ENCODE measurements at places on chromosomes 4 and X.

- DNase-seq: no peak
Measured at GRCh38 chr4:108774809-108775530, 12.1 kb upstream of the ETNPPL start.

DNA sequence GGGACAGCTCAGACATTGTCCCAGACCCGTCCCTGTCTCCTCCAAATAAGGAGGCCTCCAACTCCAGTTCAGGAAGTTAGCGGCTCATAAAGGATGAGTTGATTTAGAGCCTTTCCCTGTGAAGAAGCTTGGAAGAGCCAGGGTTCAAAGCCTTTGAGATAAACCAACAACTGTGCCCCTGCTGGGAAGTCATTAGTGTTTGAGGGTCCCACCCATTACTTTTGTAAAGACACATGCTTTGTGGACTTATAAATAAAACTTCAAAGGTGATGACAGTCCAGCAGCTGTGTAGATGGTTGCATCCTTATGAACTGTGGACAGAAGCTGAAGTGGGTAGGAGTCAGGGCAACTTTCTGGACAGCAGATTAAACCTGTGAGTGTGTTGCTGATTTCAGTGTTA lies 86.0 kb upstream of the PGRMC2 start:
- DNase-seq: no peak

- DNase-seq: no peak
Measured at GRCh38 chr4:137065311-137065710, 467.0 kb downstream of the PCDH18 start.

DNA sequence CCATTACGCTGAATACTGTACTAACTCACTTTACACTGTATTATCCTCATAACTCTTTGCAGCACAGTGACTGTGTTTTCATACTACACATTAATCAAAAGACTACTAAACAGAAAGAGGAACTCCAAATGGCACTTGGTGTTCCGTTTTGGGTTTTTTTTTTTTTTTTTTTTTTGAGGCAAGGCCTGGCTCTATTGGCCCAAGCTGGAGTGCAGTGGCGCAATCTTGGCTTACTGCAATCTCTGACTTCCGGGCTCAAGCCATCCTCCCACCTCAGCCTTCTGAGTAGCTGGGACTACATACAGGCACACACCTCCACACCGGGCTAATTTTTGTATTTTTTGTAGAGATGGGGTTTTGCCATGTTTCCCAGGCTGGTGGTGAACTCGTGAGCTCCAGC lies 10.7 kb downstream of the KLHL8 start:
- DNase-seq: no peak

- DNase-seq: no peak
Measured at GRCh38 chr4:2836391-2836859, 7.2 kb upstream of the ADD1 start.

- no peak for DNase-seq
Measured at GRCh38 chrX:48890934-48891401, 6.6 kb downstream of the TIMM17B start.
